ENCODE measurements at places on chromosomes 5 and 9.

- DNase-seq: no peak
These were observed 5.2 kb upstream of the CEL start for GRCh38 chr9:133056533-133056932.

DNA sequence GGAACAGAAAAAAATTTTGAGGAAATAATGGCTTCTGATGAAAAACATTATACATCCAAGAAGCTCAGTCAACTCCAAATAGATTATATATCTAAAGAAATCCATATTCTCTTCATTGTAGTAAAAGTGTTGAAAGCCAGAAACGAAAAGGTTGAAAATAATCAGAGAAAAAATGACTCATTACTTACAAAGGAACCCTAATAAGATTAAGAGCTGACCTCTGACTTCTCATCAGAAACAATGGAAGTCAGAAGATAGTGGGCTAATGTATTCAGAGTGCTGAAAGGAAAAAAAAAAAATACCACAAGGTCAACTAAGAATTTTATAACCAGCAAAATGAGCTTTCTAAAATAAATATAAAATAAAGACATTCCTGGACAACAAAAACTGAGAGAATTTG is 60.0 kb downstream of the HSD17B4 start:
- DNase-seq: no peak

DNA sequence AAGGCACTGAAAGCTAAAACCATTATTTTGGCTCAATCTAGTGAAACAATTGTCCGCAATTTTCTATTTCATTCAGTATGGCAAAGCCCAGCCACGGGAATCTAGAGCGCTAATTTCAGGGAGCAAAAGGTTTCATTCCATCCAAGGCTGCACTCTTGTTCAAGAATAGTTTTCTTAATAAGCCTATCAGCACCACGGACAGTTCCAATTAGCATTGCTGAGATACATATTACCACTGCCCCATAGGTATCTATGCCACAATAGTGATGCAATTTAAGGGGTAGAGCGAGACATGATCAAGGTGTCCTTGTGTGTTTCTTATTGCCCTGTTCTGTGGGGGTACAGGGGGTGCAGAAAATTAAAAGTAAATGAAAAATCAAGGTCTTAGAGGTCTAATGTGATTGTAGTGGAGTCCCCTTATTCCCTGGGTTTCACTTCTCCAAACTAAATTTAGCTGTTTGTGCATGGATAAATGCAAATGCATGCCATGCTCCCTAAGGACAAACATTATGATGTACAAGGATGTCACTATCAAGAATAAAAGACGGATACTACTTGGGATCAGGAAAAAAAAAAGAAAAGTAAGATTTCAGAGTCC is 45.5 kb downstream of the SPOCK1 start:
- DNase-seq: no peak

GRCh38 chr5:34008802-34009201 is 952 bp upstream of the AMACR start:
- DNase-seq: peak; percentile 49

DNA sequence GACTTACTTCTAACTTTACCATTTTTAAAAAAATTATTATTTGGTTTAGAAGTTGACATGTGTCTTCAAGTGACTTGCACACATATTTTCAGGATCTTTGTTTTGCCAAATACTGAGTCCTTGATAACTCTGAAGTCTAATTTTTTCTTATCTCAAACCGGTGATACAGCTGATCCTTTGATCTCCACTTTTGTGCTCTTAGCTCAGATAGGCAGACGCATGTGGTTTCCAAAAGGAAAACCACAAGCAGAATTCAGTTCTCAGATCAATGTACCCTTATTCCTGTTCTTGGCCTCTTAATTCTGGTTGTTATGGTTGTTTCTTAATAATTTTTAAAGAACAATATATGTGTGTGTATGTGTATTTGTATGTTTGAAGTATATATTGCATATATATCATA is 238.3 kb upstream of the EDIL3 start:
- no peak for DNase-seq

- DNase-seq: no peak
These were observed 9.1 kb upstream of the CDC42SE2 start for GRCh38 chr5:131254741-131255140.

DNA sequence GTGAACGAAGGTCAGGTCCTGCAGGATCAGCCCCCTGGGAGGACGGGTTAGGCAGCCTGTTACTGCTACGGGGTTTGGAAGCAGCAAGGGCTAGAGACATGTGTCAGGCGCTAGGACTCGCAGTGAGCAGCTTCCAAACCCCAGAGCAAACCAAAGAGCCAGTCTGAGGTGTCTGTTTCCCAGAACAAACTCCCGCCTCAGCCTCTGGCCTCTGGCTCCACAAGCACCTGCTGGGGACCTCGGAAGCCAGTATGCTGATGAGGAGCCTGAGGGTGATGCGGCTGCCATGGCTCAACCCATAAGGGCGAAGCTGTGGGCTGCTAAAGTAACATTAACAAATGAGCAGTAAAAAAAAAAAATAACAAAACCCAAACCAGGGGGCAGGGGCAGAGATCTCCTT is 35.0 kb downstream of the PRRT1B start:
- DNase-seq: no peak

DNA sequence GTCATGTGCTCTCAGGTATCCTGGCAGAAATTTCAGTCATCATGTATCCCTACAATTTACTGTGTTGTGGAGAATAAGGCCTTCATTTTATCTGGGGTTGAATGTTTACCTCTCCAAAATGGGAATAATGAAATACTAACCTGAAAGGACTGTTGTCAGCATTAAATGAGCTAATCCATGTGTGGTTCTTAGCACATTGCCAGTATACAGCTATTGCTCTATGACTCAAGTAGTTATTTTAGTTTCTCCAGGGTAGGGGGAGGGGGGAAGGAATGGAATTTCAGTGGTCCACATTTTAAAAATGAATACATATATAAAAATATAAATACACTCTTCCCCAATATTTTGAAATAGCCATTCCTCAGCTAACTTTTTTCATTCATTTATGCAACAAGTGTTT is 3.5 kb downstream of the PAM start:
- no peak for DNase-seq

DNA sequence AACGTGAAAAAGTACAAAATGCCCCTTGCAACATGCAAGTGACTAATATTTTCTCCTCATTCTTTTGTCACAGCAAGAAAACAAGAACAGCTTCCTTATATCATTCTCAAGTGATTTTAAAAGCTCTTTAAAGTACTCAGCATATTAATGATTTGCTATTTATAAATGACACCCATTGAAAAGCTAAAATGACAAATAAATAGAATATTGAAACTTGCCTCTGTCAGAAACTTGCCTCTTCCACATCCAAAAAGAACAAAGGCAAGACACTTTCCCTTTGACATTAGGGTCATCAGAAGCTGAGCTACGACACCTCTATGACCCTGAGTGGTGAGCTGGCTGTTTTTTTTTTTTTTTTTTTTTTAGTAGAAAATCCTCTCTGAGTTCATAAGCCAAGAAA is 339.6 kb upstream of the ITGA1 start:
- DNase-seq: no peak

GRCh38 chr5:123203105-123203800 is 114.2 kb downstream of the PRDM6 start:
- DNase-seq: no peak

Measured in NCI-H510A treated with DMSO at 0.1 percent for 48 hours (cell line).